Right atrium auricular region (tissue), 2 donors: ENCODE measurements at places on chromosomes 2 and 18. TPM values are rescaled to one million over a fixed set of nuclear protein-coding genes. Genes with fewer than 3 reads are reported as not detected.

- H3K4me3 ChIP-seq, result no peak overlapping the region
- no peaks in the 10 kb centered on the region for H3K36me3 ChIP-seq
- H3K4me1 ChIP-seq, result no peaks in the 10 kb centered on the region
- no peak overlapping the region for H3K27ac ChIP-seq
Observed at GRCh38 chr2:147483911-147484310, 360.9 kb upstream of the ACVR2A start.

- no peak overlapping the region for H3K27ac ChIP-seq
- no peak overlapping the region for H3K4me3 ChIP-seq
- H3K27me3 ChIP-seq, result no peaks in the 10 kb centered on the region
- no peak for DNase-seq
- no peaks in the 10 kb centered on the region for H3K36me3 ChIP-seq
Observed at GRCh38 chr2:66240286-66240685, 194.6 kb upstream of the MEIS1 start.

DNA sequence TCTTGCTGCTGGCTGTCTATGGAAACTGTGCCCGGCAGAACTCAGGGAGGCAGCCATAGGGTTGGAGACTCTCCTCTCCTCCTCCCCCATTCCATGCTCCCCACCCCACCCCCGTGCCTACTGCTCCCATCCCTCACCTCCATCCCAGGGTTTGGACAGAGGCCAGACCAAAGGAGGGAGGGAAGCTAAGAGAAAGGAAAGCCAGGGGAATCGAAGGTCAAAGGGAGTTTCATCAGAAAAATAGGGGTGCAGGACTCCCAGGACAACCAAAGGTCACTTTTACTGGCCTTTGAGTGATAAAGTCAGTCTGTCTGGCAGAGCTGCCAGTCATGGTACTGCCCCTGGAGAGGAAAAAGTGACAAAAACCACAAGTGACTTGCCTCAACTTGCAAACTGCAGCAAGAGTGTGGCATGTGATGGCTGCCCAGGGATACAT is 187.3 kb upstream of the CTAGE1 start:
- H3K36me3 ChIP-seq, result no peaks in the 10 kb centered on the region
- peak overlapping the region; percentile 59 for H3K27ac ChIP-seq
- H3K27me3 ChIP-seq, result no peaks in the 10 kb centered on the region
- no peak overlapping the region for H3K4me3 ChIP-seq

GRCh38 chr2:102619414-102620319 is at the start of gene SLC9A2:
Gene SLC9A2, plus strand, starts transcription at chr2:102619553. Its CDS starts 296 bp downstream, at chr2:102619849.
- no peaks in the 10 kb centered on the region for H3K36me3 ChIP-seq
- H3K27me3 ChIP-seq, result no peaks in the 10 kb centered on the region
- H3K4me1 ChIP-seq, result no peaks in the 10 kb centered on the region
- no peak within 1 kb of the TSS for H3K27ac ChIP-seq
- peak within 1 kb of the TSS; percentile 22 for H3K4me3 ChIP-seq

COLEC12 gene
- total RNA-seq, result 10.9 TPM

NTSR2 gene
- not detected for total RNA-seq

GRCh38 chr18:79164706-79165105 is 95.5 kb downstream of the ATP9B start:
- no peak for DNase-seq
- no peaks in the 10 kb centered on the region for H3K4me1 ChIP-seq
- no peak overlapping the region for H3K27ac ChIP-seq

DNA sequence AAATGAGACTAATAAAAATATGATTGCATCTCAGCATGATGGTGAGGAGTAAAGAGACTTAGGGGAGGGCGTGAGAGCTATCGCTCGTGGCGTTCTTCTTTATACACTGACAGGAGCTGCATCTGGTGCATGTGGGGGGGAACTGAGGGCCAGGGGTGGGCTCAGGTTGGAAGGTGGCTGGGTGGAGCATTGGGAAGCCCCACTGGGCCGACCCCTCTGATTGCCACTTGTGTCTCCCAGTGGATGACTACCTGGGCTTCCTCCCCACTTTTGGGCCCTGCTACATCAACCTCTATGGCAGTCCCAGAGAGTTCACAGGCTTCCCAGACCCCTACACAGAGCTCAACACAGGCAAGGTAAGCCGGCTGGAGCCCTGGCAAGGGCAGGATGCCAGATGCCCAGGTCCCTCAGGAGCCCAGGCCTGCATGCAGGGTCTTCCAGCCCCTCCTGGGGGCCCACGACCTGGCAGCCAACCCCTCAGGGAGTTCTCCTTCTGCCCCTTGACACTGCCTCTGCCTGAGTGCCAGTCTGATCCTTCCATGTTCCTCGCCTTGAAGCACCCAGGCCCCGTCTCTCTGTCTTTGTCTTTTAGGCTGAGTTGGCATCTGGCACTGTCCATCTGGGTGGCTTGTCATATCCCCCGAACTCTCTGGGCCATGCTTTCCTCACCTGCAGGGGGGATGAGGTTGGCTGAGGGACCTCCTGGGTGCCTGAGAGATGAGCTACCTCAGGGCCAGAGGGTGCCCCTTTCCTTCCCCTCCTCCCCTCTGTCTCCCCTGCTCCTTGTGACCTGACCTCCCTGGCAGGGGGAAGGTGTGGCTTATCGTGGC is 97.7 kb downstream of the DYSF start:
- H3K4me3 ChIP-seq, result no peak overlapping the region
- H3K27me3 ChIP-seq, result no peaks in the 10 kb centered on the region
- H3K4me1 ChIP-seq, result no peaks in the 10 kb centered on the region
- no peak overlapping the region for H3K27ac ChIP-seq
- peaks cover 22% of the 10 kb centered on the region for H3K36me3 ChIP-seq

REEP1 gene
- 29.4 TPM for total RNA-seq

DNA sequence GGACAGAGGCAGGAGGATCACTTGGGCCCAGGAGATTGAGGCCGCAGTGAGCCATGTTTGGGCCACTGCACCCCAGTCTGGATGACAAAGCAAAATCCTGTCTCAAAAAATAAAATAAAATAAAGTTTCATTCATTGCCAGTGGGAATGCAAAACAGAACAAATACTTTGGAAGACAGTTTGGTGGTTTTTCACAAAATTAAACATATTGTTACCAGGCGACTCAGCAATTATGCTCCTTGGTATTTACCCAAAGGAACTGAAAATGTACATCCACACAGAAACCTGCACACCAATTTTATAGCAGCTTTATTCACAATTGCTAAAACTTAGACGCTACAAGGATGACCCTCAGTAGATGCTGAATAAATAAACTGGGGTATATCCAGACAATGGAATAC is 35.8 kb downstream of the FOSL2 start:
- DNase-seq, result no peak
- H3K27me3 ChIP-seq, result no peaks in the 10 kb centered on the region
- no peak overlapping the region for H3K27ac ChIP-seq
- H3K36me3 ChIP-seq, result no peaks in the 10 kb centered on the region
- no peaks in the 10 kb centered on the region for H3K4me1 ChIP-seq

GALNT5 gene
- total RNA-seq, result 0.20 TPM

- no peaks in the 10 kb centered on the region for H3K36me3 ChIP-seq
- no peak overlapping the region for H3K27ac ChIP-seq
- no peaks in the 10 kb centered on the region for H3K4me1 ChIP-seq
- no peak for DNase-seq
Observed at GRCh38 chr2:72051971-72052505, 95.6 kb downstream of the CYP26B1 start.

LTBP1 gene
- total RNA-seq, result 168 TPM

- H3K27ac ChIP-seq, result no peak overlapping the region
- no peak for DNase-seq
- H3K36me3 ChIP-seq, result no peaks in the 10 kb centered on the region
- H3K4me1 ChIP-seq, result no peaks in the 10 kb centered on the region
Observed at GRCh38 chr18:37420315-37420880, 145.2 kb downstream of the CELF4 start.

DNA sequence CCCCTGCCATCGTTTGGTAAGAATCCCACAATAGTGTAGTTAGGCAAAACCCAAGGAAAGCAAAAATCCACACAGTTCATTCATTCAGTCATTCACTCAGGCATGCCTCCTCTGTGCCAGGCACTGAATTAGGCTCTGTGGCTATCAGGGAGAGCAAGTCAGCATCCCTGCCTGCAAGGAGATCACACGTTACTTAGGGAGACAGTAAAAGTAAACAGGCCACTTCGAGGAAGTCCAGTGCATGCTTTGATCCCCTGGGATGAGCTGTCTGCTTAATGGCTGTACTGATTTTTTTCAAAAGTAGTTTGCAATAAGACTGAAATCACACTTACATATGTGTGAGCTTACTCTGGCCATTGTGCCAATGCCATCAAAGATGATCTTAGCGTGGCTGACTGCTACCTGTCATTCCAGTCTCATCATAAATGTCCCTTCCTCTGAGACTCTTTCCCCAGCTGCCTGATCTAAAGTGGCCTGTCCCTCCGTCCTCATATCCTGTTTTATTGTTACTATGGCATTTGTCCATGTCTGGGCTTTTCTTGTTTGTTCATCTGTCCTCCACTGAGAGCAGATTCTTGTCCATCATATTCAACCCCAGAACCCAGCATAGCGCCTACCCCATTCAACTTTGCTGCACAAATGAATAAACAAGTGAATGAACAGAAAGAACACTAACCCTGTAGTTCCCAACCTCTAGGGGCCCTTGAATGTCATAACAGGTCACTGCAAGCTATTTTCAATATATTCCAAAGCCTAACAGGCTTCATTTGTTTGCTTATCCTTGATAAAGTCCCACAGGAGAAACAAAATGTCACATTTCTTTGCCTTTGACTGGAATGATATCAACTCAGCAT is 84.1 kb downstream of the GALNT14 start:
- H3K4me1 ChIP-seq, result no peaks in the 10 kb centered on the region
- H3K36me3 ChIP-seq, result no peaks in the 10 kb centered on the region
- no peaks in the 10 kb centered on the region for H3K27me3 ChIP-seq
- no peak for DNase-seq
- H3K4me3 ChIP-seq, result no peak overlapping the region

GRCh38 chr2:25337276-25337675 is 4.4 kb downstream of the DNMT3A start:
- DNase-seq, result no peak
- H3K36me3 ChIP-seq, result no peaks in the 10 kb centered on the region
- no peak overlapping the region for H3K27ac ChIP-seq
- peaks cover 76% of the 10 kb centered on the region for H3K4me1 ChIP-seq
- H3K4me3 ChIP-seq, result no peak overlapping the region
- H3K27me3 ChIP-seq, result no peaks in the 10 kb centered on the region

USP37 gene
- 5.2 TPM for total RNA-seq

DNA sequence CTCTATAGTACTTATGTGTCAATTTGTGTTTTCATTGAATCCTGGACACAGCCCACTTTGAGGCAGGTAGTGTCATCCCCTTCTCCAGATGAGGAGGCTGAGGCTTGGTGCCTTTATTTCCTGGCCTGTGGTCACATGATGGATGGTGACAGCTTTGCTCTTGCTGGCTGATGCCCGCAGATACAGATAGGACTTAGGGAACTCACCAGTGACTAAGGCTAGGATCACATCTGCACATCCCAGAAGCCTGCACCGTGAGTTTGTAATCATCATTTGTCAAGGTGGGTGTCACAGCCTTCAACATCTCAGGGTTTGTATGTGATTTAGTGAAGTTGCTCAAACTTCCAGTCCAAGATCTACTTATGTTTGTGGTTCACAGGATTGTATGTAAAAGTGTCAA is 295.1 kb upstream of the RAB12 start:
- H3K4me1 ChIP-seq, result no peaks in the 10 kb centered on the region
- DNase-seq, result no peak
- no peaks in the 10 kb centered on the region for H3K27me3 ChIP-seq

- DNase-seq, result peak; percentile 62
- H3K4me3 ChIP-seq, result peak overlapping the region; percentile 31
- H3K27ac ChIP-seq, result peak overlapping the region; percentile 0
Observed at GRCh38 chr18:22711192-22711685, 221.9 kb upstream of the RBBP8 start.

UGT1A5 gene
- total RNA-seq, result not detected

- no peak overlapping the region for H3K4me3 ChIP-seq
- H3K27ac ChIP-seq, result no peak overlapping the region
- no peaks in the 10 kb centered on the region for H3K4me1 ChIP-seq
- no peak for DNase-seq
Observed at GRCh38 chr2:24016376-24016761, 6.5 kb downstream of the MFSD2B start.

HRH4 gene
- total RNA-seq, result not detected

OR6B2 gene
- total RNA-seq, result not detected

REG3G gene
- not detected for total RNA-seq

ITM2C gene
- total RNA-seq, result 38.3 TPM

DNA sequence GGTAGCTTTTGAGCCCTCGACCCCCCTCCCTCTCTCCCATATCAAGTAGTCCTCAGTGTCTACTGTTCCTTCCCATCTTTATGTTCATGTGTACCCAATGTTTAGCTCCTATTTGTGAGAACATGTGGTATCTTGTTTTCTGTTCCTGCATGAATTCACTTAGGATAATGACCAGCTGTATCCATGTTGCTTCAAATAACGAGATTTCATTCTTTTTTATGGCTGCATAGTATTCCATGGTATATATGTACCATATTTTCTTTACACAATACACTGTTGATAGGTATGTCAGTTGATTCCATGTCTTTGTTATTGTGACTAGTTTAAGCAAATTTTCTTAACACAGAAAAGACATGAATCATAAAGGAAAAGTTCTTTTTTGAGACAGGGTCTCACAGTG is 16.5 kb upstream of the NDUFV2 start:
- no peaks in the 10 kb centered on the region for H3K4me1 ChIP-seq
- no peak overlapping the region for H3K27ac ChIP-seq
- no peak overlapping the region for H3K4me3 ChIP-seq
- H3K36me3 ChIP-seq, result no peaks in the 10 kb centered on the region
- no peaks in the 10 kb centered on the region for H3K27me3 ChIP-seq

DNA sequence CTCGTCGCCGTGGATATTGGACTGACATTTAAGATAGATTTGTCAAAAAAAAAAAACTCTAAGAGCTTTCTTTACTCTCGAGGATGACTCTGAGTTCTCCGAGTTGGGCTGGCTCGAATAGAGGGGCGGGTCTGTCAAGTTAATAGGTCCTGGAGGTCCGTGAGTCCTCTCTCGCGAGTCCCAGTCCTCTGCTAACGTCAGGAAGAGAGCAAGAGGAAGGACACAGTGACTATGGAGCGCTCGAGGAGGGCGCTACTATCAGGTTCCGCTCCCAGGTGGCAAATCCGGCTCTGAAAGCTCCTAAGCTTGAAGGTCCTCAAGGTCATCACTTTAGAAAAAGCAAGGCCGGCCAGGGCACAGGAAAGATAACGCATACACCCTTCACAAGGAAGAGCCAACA is 404 bp upstream of the AKAIN1 start:
- H3K36me3 ChIP-seq, result no peaks in the 10 kb centered on the region
- H3K27ac ChIP-seq, result no peak overlapping the region
- H3K4me1 ChIP-seq, result peaks cover 9% of the 10 kb centered on the region
- no peak overlapping the region for H3K4me3 ChIP-seq
- H3K27me3 ChIP-seq, result peaks cover 3% of the 10 kb centered on the region

NAT8 gene
- total RNA-seq, result not detected

GRCh38 chr2:61114147-61114546 is 47.8 kb upstream of the C2orf74 start:
- DNase-seq, result no peak
- H3K27ac ChIP-seq, result no peak overlapping the region
- H3K36me3 ChIP-seq, result peaks cover 4% of the 10 kb centered on the region
- H3K4me3 ChIP-seq, result no peak overlapping the region

IL18RAP gene
- total RNA-seq, result 1.4 TPM

- H3K27ac ChIP-seq, result no peak overlapping the region
- no peaks in the 10 kb centered on the region for H3K4me1 ChIP-seq
- H3K27me3 ChIP-seq, result no peaks in the 10 kb centered on the region
- no peak overlapping the region for H3K4me3 ChIP-seq
- no peak for DNase-seq
- H3K36me3 ChIP-seq, result no peaks in the 10 kb centered on the region
Observed at GRCh38 chr2:23381485-23381884, 3.5 kb upstream of the KLHL29 start.

- no peak overlapping the region for H3K4me3 ChIP-seq
- H3K36me3 ChIP-seq, result no peaks in the 10 kb centered on the region
- no peaks in the 10 kb centered on the region for H3K27me3 ChIP-seq
Observed at GRCh38 chr2:48343571-48344440, 186.1 kb upstream of the STON1 start.
